ENCODE measurements at places on chromosomes 4 and X.

DNA sequence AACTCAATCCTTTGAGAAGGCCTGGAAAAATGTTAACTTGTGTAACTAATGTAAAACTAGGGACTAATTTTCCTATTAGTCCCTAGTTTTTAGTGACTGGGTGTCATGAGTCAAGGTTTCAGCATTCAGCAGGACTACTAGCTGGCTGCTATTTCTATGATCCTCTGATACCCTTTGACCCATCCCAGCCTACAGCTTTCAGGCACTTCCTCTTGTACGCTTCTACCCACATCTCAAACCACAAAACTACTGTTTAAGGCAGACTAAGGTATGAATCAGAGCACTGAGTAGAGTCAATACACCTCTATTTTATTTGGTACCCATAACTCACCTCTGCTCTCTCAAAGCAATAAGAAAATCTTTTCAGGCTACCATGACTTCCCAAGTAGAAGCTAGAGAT is 809.6 kb downstream of the PDHA2 start:
- DNase-seq: no peak

DNA sequence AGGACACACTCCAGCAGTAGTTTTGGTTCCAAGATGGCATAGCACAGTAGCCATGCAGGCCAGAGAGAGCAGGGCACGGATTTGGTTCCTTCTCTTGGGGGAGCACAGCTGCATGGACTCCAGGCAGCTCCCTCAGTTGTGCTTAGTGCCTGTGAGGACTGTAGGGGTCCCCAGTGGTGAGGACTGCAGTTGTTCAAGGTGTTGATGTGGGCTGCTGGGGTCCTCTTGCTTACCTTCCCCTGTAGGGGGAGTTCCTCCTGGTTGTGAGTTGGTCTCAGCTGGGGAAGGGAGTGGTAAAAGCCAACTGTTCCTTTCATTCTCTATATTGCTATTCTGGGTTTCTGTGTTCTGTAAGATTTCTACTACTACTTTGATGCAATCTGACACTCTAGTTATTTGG is 606.5 kb downstream of the MAGEB5 start:
- DNase-seq: no peak

DNA sequence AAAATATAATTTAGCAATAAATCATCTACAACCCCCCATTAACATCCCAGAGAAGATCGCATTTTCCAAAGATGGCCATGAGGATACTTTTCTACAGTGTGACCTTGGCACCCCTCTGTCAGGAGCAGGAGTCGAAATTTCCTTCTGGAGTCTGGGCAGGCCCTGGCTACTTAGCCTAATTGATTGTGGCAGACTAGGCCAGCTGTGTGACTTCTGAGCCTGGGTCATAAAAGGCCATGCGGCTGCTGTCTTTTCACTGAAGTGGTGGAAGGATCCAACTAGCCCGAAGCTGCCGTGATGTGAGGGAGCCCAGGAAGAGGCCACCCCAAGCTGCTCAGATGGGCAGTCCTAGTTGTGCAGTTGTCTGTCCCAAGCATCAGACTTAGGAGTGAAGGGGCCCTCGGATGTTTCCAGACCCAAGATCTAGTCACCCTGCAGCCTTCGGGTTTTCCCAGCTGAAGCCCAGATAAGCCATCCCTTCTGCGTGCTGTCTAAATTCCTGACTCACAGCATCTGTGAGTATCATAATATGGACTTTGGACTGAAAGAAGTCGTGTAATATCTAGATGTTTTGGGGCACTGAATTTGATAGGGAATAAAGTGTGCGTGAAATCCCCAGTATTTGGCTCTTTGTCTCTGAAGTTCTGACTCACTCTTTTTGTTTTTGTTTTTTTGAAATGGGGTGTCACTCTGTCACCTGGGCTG is 21.0 kb downstream of the PDK3 start:
- no peak for DNase-seq

GRCh38 chr4:176123710-176124407 is 58.2 kb downstream of the WDR17 start:
- DNase-seq: no peak

- no peak for DNase-seq
These were observed 49.4 kb upstream of the PRDM5 start for GRCh38 chr4:120971884-120972283.

- no peak for DNase-seq
These were observed 169.6 kb upstream of the GATB start for GRCh38 chr4:151930372-151930771.

DNA sequence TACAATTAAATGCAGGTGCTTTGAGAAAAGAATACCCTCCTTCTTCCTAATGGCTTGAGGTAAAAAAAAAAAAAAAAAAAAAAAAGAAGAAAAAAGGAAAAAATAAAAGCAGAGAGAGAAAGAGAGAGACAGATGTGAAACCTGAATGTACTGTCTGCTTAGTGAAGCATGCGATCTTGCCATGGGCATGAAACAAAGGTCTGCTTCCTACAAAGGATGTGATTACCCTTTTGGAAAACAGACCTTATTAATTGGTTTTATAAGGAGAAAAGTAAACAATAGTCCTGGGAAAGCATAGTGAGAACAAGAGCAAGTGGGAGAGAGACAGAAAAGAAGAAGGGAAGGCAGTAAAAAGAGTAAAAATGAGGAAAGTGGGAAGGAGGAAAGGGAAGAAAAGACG is 526.1 kb upstream of the PABPC4L start:
- no peak for DNase-seq

Data from fibroblast of skin of left biceps (primary cell).